CD4-positive, alpha-beta T cell treated with Interleukin-6 at 100 ng/mL for 8 hours (primary cell): ENCODE measurements at places on chromosomes 11 and 22.

GRCh38 chr22:39301108-39301507 lies 18.3 kb downstream of the RPL3 start:
- DNase-seq: no peak

- DNase-seq: no peak
Observed at GRCh38 chr22:47401592-47401898, 639.1 kb downstream of the TBC1D22A start.

GRCh38 chr11:68140496-68141245 lies 19.5 kb upstream of the CHKA start:
- no peak for DNase-seq

DNA sequence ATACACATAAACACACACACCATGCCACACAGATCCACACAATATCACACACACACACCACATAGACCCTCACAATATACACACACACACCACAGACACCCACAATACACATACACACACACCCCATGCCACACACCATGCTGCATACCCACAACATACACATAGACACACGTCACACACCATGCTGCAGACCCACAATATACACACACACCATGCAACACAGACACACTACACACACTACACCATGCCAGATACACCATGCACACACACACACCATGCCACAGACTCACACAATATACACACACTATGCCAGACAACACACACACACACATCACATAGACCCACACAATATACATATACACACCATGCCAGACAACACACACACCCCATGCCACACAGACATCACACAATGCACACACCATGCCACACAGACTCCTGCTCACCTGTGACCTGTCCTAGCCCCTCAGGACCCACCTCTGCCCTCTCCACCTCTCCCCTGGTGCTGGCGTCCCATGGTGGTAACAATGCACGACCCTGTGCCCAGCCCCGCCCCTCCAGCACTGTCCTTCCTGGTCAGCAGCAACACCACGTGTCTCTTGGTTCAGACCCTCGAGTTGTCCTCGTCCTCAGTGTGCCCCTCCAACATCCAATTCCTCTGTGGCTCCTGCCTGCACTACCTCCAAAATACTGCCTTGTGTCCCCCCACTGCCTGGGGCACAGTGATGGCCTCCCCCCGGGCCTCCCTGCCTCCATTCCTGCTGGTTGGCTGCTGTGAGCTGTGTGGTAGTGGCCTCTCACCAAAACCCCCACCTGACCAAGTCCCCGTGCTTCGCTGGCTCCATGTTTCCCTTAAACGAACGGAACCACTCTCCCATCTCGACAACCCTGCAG lies 23.7 kb upstream of the RFPL3 start:
- no peak for DNase-seq

- DNase-seq: no peak
Observed at GRCh38 chr22:30392661-30393321, 4.0 kb upstream of the SEC14L2 start.

DNA sequence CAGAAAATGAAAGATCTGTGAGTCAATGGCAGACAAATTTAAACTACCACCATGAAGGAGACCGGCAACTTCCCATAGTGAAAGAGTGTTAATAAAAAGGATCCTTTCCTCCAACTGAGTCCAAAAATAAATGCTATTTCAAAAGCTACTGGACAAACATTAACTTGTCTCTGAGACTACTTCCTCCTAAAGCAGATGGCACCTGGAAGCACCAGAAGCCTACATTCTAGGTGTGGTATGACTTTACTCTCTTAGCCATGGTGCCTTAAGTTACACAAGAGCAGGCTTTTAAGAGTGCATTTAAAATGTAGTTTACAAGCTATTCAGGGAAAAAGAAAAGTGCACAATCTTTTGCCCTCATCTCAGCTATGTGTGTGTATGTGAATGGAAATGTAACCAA lies 2.5 kb downstream of the ARHGAP32 start:
- DNase-seq: no peak

GRCh38 chr22:17726928-17727897 lies 47.1 kb downstream of the BID start:
- DNase-seq: no peak

DNA sequence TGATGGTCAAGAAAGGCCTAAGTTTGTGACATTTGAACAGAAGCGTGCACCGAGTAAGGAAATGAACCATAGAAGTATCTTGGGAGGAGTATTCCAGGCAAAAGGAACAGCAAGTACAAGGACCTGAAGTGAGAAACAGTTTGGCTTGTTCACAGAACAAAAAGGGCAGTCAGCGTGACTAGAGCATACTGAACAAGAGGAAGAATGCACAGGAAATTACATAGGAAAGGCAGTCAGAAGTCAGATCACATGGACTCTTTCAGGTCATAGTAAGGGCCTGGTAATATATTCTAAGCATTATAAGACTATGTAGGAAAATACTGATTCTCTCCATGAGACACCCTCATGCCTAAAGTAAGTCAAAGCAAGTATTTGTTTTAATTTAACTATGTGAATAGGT lies 52.3 kb upstream of the GAB2 start:
- no peak for DNase-seq

GRCh38 chr11:10401256-10401655 lies 53.8 kb upstream of the AMPD3 start:
- DNase-seq: no peak

DNA sequence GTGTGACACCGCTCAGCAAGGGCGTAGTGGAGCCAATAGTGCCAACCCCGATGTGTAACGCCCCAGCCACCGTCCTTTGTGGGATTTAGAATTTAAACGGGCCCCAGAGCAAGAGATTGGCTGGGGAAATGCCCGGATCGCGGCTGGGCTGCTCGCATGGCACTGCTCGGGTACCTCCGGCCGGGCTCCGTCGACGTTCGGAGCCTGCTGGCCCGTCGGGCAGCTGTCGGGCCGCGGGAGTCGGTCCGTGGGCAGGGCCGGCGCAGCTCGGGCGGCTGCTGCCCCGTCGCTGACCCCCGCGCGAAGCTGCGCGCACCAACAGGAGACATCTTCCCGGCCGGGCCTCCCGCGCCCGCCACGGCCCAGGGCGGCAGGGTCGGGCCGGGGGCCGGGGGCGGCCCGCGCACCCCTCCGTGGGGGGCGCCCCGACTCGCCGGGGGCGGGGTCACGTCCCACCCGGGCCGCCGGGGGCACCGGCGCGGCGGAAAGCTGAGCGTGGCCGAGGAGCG lies 1.3 kb upstream of the KDM2A start:
- DNase-seq: peak; percentile 33

- DNase-seq: no peak
Observed at GRCh38 chr11:34665077-34665835, 44.4 kb downstream of the EHF start.

DNA sequence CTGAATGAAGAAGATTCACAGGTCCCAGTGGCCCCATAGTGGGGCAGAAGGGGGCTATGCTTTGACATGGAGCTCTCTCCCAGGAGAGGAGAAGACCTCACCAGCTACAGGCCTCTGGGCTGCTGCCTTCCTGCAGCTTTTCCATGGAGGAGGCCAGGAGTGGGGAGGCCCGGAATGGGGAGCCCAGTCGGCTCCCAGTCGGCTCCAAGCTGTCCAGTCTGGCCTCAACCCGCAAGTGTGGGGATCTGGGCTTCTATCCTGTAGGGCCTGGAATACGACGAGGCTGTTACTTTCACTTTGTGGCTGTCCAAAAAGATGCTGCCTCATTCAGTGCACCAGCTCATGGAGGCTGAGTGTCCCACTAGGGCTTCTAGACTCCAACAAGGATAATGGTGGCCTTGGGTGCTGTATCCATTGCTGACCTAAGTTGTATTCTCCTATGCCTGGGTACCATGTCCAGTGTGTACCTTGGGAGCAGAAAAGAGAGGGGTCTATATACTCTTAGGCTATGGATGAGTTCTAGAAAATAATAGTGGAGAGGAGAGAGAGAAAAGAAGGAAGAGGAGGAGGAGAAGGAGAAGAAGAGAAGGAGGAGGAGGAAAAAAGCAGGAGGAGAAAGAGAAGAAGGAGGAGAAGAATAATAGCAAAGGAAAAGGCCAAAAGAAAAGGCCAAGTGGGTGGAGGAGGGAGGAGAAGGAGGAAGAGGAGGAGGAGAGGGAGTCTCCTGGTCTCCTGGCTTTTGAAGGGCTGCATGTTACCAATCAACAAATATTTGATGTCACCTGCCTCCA lies 1.1 kb downstream of the MYO18B start:
- no peak for DNase-seq

DNA sequence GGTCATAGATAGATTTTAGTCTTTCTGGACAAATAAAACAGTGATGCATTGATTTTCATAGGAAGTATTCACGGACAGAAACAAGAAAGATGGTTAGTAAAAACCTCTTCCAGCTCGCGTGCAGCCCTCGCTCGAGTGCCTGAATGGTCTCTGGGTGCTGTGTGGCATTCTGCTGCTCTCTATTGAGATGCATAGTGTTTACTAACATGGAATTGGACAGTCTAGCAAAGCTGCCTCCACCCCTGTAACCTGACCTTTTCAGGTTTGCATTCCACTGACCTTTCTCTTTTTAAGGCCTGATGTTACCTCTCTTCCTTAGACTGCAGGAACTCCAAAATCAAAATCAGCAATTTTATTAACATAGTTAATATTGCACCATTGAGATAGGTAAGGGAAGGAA lies 643.4 kb downstream of the JRKL start:
- no peak for DNase-seq

DNA sequence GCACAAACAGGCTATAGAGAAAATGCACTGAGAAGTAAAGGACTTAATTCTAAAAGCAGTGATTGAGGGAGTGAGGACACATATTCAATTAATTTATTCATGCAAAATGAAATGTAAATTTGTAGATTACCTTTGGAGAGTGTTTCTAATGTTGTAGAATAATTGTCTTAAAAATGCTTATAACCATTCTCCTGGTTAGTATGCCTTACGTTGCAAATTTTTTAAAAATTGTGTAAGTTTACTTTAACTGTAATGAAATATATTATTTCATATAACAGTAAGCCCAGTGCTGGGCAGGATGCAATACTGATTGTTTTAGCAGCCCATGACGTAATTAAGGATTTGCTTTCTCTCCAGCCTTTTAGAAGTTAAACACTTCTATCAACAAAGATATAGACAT lies 26.6 kb downstream of the OR52E1 start:
- no peak for DNase-seq
